ENCODE measurements at places on chromosomes 4 and X.

DNA sequence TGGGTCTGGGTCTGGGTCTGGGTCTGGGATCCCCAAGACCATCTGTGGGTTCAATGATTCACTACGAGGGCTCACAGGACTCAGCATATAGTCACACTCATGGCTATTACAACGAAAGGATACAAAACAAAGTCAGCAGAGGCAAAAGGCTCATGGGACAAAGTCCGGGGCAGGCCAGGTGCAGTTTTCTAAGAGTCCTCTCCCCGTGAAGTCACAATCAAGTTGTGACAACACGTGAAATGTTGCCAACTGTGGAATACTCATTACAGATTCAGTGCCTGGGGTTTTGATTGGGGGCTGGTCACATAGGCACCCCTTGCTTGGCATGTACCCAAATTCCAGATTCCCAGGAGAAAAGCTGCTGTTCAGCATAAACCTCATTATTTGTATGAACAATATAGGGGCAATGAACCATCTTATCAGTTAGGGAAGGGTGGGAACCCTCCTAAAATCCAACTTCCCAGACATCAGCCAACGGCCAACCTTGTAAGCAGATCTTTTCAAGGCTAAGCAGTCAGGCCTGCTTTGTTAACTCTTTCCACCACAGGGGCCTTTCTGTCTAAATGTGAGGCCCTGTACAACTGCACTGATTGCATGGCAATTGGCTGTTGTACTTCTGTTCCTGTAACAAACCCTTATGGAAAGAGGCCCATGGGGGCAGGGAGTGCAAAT lies 58.2 kb upstream of the DIPK2B start:
- no peak for DNase-seq

GRCh38 chr4:3369781-3370674 lies 71.7 kb upstream of the HGFAC start:
- peak; percentile 68 for DNase-seq

DNA sequence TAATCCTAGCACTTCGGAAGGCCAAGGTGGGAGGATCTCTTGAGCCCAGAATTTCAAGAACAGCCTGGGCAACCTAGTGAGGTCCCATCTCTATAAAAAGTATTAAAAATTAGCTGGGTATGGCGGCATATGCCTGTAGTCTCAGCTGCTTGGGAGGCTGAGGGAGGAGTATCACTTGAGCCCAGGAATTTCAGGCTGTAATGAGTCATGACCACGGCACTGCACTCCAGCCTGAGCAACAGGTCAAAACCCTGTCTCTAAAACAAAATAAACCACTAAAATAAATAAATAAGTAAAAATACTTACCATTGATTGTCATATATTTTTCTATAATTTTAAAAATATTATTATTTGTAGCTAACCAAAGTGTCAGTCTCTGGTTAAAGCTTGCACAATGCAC lies 315.6 kb upstream of the SMIM31 start:
- DNase-seq = no peak

DNA sequence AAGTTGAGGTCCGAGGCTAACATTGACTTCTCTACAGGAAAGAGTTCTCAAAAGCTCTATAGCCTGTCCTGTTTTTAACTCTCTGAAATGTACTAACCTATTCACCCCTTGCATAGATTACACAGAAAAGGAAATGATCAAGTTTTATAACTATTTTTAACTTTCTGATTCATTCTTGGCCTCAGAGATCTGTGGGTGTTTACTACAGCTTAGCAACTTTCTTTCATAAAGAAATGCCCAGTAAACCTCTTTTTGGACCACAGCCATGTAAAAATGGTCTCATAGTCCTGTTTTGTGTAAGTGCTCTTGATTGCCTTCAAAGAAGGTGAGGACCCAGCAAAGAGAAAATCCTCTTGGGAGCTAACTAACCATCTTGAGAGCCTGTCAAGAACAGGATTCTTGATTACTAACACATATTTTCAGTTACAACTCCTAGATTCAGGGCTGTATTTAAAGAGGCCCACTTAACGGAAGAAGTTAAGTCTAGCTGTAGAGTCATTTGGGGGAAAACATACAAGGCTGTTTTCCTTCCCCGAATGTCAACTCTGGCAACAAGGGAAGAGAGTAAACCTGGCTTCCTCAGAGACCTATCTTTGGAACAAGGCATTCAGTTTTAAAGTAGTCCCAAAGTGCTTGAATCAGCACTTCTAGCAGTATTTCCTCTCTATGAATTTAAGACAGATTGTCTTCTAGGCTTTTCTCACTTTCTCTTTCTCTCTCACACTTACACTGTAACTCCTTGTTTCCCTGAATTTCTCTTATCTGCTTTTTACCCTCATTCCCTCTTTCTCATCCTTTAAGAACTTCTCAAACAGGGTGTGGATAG lies 78.2 kb downstream of the IL21 start:
- DNase-seq = no peak

GRCh38 chr4:173381610-173382009 lies 10.9 kb downstream of the SAP30 start:
- no peak for DNase-seq

DNA sequence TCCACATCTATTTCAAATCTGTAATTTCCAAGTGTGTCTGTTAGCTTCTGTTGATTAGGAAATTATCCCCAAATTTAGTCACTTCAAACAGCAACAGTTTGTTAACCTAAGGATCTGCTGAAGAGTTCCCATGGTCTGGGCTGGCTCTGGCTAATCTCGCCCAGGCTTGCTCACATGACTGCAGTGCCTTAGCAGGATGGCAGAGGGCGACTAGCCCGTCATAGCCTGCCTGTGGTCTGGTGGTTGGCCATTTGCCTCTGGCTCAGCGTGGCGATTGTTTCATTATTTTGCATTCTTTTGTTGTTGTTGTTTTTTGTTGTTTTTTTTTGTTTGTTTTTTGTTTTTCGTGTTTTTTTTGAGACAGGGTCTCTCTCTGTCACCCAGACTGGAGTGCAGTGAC lies 264.0 kb downstream of the TRIML1 start:
- DNase-seq = peak; percentile 42

DNA sequence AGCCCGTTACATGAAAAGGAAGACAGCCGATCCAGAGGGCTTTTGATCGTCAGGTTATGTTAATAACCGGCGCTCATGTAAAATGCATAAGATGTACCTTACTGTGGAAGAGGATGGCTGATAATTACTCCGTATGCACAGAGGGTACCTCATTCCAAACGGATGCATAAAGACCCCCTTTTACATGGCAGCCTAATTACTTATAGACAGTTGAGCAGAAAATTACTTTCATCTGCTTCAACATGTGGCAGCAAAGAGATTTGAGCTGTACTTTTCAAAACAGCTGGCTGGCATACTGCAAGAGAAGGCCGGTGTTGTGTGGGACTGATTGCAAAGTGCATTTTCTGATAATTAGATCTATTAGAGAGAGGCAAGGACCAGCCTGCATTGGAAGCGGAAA lies 103.4 kb downstream of the SHOX start:
- DNase-seq = no peak

DNA sequence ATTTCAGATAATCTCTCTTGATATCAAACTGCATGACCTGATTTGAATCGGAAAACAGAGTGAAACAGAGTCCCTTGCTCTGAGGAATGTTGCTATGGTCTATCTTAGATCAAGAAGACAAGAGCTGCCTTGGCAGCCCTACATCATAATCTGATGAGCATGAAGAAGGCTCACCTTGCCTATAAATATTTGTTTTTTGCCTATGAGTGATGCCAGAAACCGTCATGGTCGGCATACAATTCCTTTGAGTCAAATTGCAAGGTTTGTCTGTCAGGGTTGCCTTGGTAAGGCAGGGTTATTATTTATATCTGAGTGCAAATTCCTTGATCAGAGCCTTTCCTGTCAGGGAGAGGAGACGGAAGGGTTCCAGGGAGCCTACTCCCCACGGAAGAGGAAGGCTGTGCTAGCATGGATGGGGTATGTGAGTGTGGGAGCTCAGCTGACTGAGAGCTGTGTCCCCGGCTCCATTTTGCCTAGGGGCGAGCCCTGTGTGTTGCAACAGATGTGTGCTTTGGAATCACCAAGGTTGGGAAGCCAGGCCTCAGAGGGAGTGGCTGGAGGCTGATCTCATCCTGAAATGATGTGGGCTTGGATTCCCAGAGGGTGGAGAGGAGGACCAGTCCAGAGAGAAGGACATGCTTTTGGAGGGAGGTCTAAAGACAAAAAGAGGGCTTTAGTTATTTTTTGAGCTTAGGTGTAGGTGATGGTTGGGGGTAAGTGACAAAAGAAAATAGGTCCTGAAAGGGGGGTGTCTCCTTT lies 43.6 kb downstream of the RTL9 start:
- no peak for DNase-seq

- no peak for DNase-seq
These were observed 542.0 kb downstream of the GBA3 start for GRCh38 chr4:23234716-23235115.

- DNase-seq = no peak
These were observed 428.4 kb downstream of the AFF2 start for GRCh38 chrX:148928811-148929210.

- DNase-seq = no peak
These were observed 113.2 kb upstream of the LSM6 start for GRCh38 chr4:146062340-146062739.

DNA sequence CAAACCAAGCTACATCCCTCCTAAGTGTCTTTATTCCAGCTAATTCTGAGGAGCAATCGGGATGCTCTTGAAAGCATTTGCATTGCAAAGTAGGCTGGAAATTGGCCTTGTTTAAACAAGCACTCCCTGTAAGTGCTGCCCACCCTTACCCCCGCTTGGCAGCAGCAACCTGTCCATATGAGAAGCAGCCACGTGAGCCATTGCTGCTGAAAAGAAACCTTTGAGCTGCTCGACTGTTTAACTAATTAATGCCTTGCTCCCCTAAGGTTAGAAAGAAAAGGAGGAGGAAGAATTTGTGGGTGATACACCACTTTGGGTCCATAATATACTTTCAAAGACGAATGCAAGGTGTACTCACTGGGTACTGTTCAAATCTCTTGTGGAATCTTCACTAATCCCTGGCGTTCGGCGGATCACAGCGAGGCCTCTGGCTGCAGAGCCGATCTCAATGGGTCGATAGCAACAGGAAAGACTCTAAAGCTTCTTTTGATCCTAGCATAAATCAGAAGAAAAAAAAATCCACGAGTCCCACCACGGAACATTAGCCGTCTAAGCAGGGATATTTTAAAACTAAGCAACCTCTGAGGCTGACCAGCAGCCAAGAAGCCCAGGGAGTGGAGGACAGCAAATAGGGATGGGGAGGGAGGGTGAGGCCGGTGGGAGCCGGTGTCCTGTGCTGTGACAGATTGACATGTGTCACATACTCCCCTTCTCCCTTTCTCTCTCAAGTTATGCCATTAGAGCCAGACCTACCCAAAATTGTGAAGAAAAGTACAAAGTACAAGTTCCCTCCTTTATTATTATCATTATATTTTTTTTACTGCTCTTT lies 37.2 kb upstream of the MGST2 start:
- peak; percentile 37 for DNase-seq

DNA sequence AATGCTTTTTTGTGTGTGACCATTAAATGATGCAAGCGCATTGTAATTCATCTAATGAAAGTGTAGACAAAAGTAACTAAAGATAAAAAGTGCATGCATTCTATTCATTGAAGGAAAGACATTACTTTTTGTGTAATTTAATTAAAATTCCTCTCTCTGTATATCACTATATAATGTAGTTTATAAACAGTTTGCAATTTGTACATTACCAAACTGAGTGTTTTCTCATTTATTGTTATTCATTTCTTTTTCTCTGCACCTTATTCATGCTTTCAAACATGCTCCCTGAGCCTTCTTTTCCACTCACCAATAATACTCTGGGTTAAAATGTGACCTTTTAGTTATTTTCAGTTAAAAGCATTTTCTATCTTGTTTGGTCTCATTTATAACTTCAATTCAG lies 713.7 kb upstream of the AADAT start:
- DNase-seq = no peak

DNA sequence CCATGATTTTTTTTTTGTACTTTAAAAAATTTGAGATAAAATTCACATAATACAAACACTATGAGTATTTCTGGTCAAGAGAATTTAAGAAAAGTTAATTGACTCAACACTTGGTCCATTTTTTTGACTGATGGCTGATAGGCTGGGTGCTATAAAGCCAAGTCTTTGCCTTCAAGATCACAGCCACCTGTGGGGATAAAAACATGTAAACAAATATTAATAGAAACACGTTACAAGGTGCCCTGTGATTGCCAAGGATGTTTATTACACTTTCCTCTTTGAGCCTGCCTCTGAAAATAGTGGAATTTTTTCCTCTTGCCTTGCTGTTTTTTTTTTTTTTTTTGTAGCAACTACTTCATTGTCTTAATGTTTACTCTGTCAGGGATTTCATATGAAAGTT lies 63.3 kb downstream of the FHIP1A start:
- no peak for DNase-seq

DNA sequence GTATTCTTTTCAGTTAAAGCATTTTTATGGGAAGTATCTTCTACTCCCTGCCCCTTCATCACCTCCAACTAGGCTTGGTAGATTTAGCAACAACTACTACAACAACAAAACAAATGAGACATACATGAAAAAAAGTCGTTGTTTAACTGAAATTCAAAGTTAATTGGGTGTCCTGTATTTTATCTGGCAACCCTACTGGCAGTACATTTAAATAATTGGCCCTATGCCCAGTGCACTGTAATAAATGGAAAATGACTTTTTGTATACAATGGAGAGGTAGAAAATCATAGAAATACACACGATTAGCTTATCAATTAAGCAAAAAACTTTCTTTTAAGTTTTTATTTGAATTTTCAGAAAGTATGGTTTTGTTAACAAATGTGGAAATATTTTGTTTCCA lies 21.4 kb upstream of the CLGN start:
- DNase-seq = no peak

DNA sequence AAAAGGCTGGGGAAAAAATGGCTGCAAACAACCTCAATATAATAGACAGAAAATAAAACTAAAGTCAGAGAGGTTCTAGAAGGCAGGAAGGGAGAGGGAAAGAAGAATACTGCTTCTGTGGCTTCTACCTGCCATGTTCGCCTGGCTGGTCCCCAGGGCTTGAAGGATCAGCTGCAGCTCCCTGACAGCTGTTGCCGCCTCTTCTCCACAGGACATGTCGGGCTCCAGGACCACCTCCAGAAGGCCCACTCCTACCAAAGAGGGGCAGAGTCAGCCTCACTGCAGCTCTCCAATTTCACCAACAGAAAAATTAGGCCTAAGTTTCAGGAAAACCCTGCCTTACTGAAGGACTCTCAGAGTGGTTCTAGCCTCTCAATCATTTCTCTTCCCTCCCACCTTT lies 44.9 kb downstream of the GATB start:
- no peak for DNase-seq

GRCh38 chrX:23341452-23341851 lies 6.8 kb downstream of the PTCHD1 start:
- DNase-seq = peak; percentile 38

DNA sequence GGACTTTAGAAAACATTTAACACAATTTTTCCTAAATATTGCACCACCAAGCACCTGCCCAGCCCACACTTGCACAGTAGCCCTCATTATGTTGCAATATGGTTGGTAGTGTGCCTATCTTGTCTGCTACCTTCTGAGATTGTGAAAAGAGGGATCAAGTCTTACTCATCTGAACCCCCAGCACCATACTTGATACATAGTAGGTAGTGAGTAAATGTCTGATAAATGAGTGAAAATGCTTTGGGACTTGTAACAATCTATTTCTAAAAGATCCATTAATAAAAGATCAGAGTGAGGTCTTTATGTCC lies 118.4 kb upstream of the MED14 start:
- no peak for DNase-seq
